Transverse colon (tissue), 4 donors: ENCODE measurements at places on chromosomes 2 and 18. TPM values are rescaled to one million over a fixed set of nuclear protein-coding genes. Genes with fewer than 3 reads are reported as not detected.
A peak's percentile ranks its signal among the peaks of the same experiment; 100 is the strongest.

DNA sequence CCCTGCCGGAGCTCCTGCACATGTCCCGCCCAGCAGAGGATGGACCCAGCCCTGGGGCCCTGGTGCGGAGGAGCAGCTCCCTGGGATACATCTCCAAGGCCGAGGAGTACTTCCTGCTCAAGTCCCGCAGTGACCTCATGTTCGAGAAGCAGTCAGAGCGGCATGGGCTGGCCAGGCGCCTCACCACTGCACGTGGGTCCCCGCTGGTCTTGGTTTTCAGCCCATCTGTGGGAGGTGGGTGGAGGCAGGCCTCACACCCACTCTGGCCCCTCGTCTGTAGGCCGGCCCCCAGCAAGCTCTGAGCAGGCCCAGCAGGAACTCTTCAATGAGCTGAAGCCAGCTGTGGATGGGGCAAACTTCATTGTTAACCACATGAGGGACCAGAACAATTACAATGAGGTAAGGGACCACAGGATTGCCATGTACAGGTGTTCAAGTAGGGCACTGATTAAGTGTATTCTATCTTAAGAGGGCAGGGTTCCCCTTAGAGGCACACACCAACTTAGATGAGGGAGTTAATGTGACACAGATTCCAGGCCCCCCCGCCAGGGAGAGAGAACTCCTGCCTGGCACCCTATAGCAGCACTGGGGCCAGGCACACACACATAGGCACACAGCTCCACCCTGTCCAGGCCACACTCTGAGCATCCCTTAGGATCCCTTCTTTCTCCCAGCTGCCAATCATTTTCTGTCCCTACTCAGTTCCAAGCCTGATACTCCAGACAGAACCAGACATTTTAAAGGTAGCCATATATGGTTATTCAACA, 5.4 kb upstream of the CHRNG start:
- H3K27me3 ChIP-seq, result peaks cover 25% of the 10 kb centered on the region
- H3K4me1 ChIP-seq, result no peaks in the 10 kb centered on the region
- H3K27ac ChIP-seq, result no peak overlapping the region
- DNase-seq, result no peak

- no peaks in the 10 kb centered on the region for H3K27me3 ChIP-seq
- H3K4me1 ChIP-seq, result peaks cover 29% of the 10 kb centered on the region
- no peak overlapping the region for H3K4me3 ChIP-seq
- H3K36me3 ChIP-seq, result peaks cover 7% of the 10 kb centered on the region
These were observed 144.3 kb downstream of the NCK2 start for GRCh38 chr2:105889046-105889445.

DNA sequence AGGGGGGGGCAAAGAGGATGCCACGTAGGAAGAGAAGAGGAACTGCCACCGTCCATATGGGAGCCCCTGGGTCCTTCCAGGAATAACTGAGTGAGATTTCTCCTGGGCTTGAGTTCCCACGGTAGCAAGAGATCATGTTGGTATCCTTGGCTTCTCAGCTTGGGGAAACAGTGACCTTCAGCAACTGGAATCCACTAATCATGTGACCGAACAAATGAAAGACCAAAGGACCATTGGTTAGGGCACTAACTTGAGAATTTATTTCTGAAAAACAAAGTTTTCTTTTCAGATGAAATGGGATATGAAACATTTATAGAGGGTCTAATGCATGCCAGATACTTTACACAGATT, 259.4 kb upstream of the ID2 start:
- H3K4me1 ChIP-seq, result no peaks in the 10 kb centered on the region
- H3K27me3 ChIP-seq, result no peaks in the 10 kb centered on the region
- no peak for DNase-seq
- no peak overlapping the region for H3K4me3 ChIP-seq
- no peak overlapping the region for H3K27ac ChIP-seq

GAD1 gene
- not detected for total RNA-seq

IFIH1 gene
- 23.1 TPM for total RNA-seq

GRCh38 chr2:130391058-130391871, 35.4 kb downstream of the PTPN18 start:
- peak; percentile 93 for DNase-seq
- peak overlapping the region; percentile 80 for H3K4me3 ChIP-seq

DNA sequence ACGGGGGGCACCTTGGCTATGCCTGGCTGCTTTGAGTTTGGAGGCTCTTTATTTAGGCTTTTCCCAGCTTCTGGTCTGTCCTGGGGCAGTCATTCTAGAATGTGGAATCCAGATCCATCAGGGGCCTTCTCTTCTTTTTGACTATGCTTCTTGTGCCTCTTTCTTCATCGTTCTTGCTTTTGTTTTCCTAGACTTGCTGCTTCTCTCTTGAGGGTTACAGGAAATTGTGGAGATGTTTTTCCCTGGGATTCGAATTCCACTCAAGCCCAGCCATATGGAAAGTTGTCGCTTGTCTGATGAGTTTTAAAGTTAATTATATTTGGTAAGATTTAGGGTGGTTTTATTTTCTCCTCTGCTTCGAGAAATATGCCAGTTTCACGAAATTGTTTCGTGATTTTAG, 2.4 kb downstream of the GLI2 start:
- no peak for DNase-seq
- peak overlapping the region; percentile 39 for H3K4me3 ChIP-seq
- H3K4me1 ChIP-seq, result peaks cover 26% of the 10 kb centered on the region
- H3K27ac ChIP-seq, result peak overlapping the region; percentile 85
- H3K27me3 ChIP-seq, result peaks cover 96% of the 10 kb centered on the region

RAB1A gene
- 23.9 TPM for total RNA-seq

REG3G gene
- total RNA-seq, result not detected

ANKRD62 gene
- total RNA-seq, result 0.32 TPM

DNA sequence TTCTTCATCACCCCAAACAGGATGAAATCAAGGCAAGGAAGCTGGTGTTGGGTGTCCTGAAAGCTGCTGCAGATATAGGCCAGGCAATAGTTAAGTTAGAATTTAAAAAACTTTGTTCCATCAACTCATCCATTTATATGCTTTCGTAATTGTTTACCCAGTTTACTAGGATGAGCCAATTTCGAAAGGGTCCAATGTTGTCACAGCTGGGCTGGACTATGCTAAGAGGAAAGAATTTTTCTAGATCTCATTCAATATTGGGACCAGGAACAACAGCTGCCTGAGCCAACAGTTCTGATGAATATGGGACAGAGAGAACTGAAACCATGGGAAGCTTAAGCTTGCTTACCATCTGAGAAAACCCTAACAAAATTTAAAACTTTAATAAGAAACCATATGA, 21.6 kb upstream of the SP3 start:
- H3K27ac ChIP-seq, result peak overlapping the region; percentile 56
- peaks cover 40% of the 10 kb centered on the region for H3K4me1 ChIP-seq
- no peaks in the 10 kb centered on the region for H3K36me3 ChIP-seq
- H3K27me3 ChIP-seq, result no peaks in the 10 kb centered on the region
- peak; percentile 20 for DNase-seq
- H3K4me3 ChIP-seq, result no peak overlapping the region

ESPNL gene
- 0.32 TPM for total RNA-seq

DNA sequence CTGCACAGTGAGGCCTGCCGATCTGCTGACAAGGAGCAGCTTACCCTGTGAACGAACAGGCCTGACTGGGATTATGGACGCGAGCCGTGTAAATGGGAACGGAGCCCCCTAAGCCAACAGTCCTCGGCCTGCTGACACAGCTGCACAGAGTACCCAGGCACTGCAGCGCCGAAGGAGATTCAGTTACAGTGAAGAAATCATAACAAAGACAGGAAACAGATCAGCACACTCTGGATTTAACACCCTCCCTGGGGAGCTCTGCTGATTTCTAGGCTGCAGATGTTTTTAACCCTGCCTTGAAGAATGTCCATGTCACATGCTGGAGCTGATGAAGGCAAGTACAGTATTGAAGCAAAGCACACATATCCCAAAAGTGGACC, 43.4 kb downstream of the COLEC12 start:
- no peaks in the 10 kb centered on the region for H3K36me3 ChIP-seq
- H3K4me3 ChIP-seq, result no peak overlapping the region
- peaks cover 8% of the 10 kb centered on the region for H3K4me1 ChIP-seq
- no peak for DNase-seq

DNA sequence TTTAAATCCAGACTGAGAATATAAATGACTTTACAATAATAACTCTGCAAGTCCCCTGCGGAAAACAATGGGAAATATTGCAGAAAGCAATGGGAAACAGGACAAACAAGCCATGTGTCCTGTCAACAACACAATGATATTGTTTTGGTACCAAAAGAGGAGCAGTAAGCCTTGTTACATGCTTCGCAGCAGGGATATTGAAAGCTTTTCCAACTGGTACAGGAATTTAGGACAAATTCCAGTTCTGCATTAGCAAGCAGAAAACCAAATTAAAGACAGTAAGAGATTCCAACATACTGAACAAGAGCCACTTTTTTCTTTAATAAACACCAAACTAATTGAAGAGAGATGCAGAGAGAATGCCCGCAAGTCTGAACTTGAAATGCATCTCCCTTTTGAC, 30.0 kb downstream of the FRZB start:
- H3K27me3 ChIP-seq, result no peaks in the 10 kb centered on the region
- H3K4me1 ChIP-seq, result no peaks in the 10 kb centered on the region
- no peaks in the 10 kb centered on the region for H3K36me3 ChIP-seq

DNA sequence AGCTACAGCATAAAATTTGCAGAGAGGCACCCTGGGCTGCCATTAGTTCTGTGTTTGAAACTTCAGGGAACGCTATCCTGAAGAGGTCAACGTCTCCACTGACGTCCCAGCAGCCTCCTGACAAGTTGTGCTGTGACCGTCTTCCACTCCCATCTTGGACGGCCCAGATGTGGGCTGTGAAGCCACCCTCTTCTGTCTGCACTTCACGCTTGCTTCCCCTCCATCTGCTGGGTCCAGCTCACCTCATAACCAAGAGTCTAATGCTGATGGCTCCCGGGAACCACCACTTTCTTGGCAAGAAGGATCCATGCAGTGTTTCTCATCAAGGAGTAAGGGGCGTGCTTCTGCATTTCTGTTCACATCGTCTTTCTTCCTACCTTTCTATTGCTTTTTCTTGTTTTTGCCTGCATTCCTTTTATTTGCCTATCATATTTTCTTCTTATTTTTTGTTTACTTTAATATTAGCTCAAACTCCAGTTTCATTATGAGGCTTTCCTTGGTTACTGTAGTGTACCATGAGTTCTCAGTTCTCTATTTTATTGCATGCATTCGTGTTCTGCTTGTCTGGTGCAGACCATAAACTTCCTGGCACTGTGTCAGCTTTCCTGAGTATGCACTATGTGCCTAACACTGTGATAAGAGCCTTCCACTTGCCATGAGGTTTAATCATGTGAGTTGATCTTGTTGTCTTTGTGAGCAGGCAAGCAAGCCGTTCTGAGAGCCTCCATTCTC, 631.8 kb upstream of the RAB6C start:
- DNase-seq, result peak; percentile 11
- no peak overlapping the region for H3K4me3 ChIP-seq
- H3K36me3 ChIP-seq, result no peaks in the 10 kb centered on the region
- H3K27me3 ChIP-seq, result no peaks in the 10 kb centered on the region
- no peaks in the 10 kb centered on the region for H3K4me1 ChIP-seq

DNA sequence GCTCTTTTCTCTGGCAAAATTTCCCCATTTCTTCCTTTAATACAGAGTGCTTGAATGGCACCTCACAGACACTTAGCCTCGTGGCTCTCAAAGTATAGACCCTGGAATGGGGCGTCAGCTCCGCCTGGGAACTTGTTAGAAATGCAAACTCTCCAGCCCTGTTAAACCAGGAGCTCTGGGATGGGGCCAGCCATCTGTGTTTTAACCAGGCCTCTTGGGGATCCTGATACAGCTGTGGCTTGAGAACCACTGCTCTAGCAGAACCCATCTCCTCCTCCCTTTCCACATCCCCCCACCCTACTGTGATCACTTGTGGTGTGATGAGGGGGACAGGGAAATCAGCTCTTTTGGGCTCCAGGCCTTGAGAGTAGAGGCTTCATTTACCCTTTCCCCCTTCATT, 15.9 kb downstream of the LTBP1 start:
- no peaks in the 10 kb centered on the region for H3K36me3 ChIP-seq
- no peaks in the 10 kb centered on the region for H3K27me3 ChIP-seq
- no peaks in the 10 kb centered on the region for H3K4me1 ChIP-seq
- no peak overlapping the region for H3K4me3 ChIP-seq
- H3K27ac ChIP-seq, result no peak overlapping the region
